ENCODE measurements at places on chromosomes 12 and 14. TPM values are rescaled to one million over a fixed set of nuclear protein-coding genes. Genes with fewer than 3 reads are reported as not detected.

DNA sequence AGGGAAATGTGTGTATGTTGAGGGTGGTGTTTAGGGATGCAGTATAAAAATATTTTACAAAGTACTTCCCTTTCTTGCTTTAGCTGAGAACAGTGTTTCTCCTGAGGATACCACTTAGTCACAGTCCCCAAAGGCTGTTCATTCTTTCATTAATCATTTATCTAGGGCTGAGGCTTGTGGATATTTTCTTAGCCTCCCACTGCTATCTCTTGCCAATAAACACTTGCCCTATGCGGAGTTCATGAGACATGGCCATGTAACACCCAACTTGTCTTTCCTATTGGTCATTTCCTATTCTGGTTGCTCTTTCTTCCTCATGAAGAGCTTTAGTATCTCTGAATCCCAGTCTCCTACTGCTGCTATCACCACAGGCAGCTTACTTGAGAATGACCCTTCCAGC, 75.1 kb downstream of the ETNK1 start:
- no peak for DNase-seq

GRCh38 chr12:46065412-46066166, 75.2 kb upstream of the SCAF11 start:
- no peak for DNase-seq

IRAK3 gene
- total RNA-seq: 7.4 TPM

HOXC6 gene
- total RNA-seq: 0.17 TPM

GPRC5A gene
- 2.3 TPM for total RNA-seq

HHIPL1 gene
- total RNA-seq: 9.9 TPM

RPL10L gene
- not detected for total RNA-seq

ANKRD33 gene
- total RNA-seq: under 0.01 TPM

All from fibroblast of lung (primary cell).